Skeletal muscle cell (primary cell): ENCODE measurements at places on chromosomes 13 and 19.

- DNase-seq = no peak
Measured at GRCh38 chr13:110403315-110403714, 96.2 kb downstream of the COL4A2 start.

- DNase-seq = no peak
Measured at GRCh38 chr13:30805603-30806011, 70.3 kb downstream of the ALOX5AP start.

DNA sequence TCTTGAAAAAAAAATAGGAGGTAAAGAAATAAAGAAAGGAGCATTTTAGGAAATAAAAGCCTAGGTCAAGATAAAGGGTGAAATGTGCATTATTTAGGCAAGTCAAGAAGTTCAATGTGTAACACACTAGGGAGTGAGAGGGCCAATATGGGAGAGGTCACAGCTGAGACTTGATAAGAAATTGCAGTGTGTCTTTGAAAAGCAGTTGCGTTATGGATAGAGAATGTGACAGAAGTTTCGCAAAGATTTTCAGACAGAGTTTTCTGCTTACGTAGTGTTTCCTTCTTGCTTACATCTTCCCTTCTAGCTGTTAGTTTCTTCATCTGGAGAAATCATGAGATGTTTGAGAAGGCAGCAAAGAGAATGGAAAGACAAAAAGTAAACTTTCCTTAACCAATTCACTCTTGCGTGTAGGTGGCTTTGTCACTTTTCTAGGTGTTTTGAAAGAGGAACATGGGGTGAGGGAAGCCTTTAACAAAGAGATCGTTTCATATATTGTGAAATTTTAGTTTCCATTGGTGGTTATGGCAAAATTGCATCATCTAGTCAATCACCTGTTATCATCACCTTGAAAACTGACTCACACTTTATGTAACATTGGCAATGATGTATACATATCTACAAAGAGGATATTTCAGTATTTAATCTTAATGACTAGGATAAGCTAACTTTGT is 975.5 kb downstream of the OLFM4 start:
- no peak for DNase-seq

DNA sequence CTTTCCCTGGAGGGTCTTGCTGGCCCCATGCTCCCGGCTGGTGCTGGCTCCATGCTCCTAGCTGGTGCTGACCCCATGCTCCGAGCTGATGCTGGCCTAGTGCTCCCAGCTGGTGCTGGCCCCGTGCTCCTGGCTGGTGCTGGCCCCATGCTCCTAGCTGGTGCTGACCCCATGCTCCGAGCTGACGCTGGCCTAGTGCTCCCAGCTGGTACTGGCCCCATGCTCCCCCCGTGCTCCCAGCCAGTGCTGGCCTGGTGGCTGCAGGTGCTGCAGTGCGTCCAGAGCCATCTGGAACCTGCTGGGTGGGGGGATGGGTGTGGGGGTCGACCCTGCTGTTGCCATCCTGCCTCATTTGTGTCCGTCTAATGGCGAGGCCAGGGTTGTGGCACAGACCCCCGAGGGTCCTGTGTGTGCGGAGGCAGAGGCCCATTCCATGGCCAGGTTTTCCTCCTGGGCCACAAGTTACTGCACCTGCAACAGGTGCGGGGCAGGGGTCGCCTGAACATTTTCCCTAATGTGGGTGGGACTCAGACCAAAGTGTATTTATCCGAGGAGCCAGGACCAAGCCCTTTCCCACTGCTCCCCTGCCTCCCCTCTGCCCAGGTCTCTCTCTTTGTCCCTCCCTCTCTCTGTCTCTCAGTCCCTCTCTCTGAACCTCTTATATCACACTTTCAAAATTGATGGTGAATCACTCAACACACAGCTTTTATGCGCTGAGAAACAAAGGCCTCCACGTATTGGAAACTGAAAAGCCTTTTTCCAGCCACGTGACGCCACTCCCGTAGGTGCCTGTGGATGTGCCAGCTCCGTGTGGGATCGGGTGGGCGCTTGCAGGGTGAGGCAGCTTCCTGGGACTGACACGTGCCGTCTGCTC is 45.1 kb downstream of the MCF2L start:
- no peak for DNase-seq

GRCh38 chr13:51152701-51153100 is 41.6 kb upstream of the C13orf42 start:
- no peak for DNase-seq

- no peak for DNase-seq
Measured at GRCh38 chr19:15721268-15721667, 6.6 kb upstream of the OR10H2 start.

DNA sequence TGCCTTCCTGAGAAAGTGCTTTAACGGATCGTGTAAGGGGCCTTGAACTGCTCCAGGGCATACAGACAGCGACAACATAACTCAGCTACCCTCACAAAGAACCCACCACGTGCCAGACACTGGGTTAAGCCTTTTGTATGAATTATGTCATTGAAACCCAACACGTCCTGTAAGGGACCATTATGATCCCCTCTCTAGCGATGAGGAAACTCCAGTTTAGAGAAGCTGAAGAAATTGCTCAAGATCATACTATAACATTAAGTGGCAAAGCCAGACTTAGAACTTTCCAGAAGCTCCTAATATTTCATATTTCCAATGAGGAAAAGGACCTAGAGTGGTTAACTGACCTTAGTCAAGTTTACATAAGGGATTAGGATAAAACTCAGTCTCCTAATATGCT is 57.0 kb upstream of the RAP2A start:
- no peak for DNase-seq

DNA sequence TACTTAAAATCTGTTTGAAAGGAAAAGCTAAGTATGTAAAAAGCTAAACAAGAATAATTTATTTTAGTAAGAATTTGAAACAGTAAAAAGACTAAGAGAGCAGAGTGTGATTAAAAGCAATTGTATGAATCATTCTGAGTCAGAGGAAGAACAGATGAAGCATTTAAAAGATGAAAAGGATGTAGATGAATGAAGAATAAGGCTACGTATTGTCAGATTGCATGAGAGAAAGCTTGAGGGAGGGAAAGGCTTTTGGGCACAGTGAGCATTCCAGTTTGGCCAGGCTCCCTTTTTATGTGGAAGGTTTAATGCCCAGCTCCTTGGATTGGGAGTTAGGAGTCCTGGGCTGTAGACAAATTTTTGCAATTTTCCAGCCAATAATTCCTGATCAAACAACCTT is 117.7 kb downstream of the FREM2 start:
- DNase-seq = no peak

GRCh38 chr13:42905579-42905978 is 86.5 kb downstream of the EPSTI1 start:
- DNase-seq = no peak

- no peak for DNase-seq
Measured at GRCh38 chr13:62129000-62129551, 713.4 kb upstream of the PCDH20 start.

DNA sequence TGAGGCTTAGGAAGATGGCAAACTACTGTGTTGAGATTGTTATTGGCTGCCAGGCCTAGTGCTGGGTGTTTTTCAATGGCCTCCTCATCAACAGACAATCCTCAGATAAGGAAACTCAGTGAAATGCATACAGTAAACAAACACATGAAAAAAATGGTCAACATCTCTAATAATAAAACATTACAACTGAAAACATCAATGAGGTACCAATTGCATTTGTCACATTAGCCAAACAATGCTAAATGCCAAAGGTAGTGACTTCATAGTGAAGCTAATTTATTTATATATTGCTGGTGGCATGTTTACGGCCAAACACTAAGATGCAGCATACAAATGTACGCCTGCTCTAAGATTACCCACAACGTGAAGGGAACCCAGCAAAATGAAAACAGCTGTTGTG is 224.0 kb upstream of the UBL3 start:
- DNase-seq = no peak

GRCh38 chr13:35994131-35994966 is 136.8 kb downstream of the DCLK1 start:
- DNase-seq = peak; percentile 95
